Activated CD4-positive, alpha-beta T cell treated with anti-CD3 and anti-CD28 coated beads for 4 hours (primary cell): ENCODE measurements at places on chromosomes 2 and 18.

GRCh38 chr18:55141318-55141717 is 182.1 kb upstream of the CCDC68 start:
- DNase-seq, result no peak

GRCh38 chr18:54358495-54359040 is 862 bp downstream of the C18orf54 start:
- DNase-seq, result no peak

- no peak for DNase-seq
Measured at GRCh38 chr18:6399776-6400175, 14.9 kb downstream of the L3MBTL4 start.

GRCh38 chr18:27769152-27769551 is 407.8 kb downstream of the CDH2 start:
- DNase-seq, result no peak

DNA sequence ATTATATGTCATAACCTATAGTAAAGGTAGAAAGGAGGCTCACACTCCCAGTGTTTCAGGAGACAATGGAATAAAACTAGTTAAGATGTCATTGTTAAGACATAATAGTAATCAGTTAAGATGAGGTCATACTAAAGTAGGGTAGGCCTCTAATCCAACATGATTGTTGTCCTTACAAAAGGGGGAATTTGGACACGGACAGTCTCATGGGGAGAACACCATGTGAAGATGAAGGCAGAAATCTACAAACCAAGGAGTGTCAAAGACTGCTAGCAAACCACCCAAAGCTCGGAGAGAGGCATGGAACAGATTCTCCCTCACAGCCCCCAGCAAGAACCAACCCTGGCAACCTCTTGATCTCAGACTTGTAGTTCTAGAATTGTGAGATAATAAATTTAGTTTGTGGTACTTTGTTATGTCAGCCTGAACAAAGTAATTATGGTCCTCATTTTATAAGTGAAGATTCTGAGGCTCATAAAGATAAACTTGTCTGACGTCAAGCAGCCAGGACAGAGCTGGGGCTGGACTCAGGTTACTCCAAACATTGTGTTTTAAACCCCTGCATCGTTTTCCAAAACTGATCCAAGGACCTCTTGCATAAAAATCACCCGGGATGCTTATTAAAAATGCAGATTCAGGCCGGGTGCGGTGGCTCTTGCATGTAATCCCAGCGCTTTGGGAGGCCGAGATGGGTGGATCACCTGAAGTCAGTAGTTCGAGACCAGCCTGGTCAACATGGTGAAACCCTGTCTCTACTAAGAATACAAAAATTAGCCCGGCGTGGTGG is 47.8 kb downstream of the CCDC195 start:
- no peak for DNase-seq

- no peak for DNase-seq
Measured at GRCh38 chr2:130915595-130916437, 79.1 kb downstream of the ARHGEF4 start.

GRCh38 chr2:222307978-222308730 is 9.4 kb upstream of the PAX3 start:
- DNase-seq, result no peak

- no peak for DNase-seq
Measured at GRCh38 chr2:38765149-38765548, 12.9 kb upstream of the GEMIN6 start.

DNA sequence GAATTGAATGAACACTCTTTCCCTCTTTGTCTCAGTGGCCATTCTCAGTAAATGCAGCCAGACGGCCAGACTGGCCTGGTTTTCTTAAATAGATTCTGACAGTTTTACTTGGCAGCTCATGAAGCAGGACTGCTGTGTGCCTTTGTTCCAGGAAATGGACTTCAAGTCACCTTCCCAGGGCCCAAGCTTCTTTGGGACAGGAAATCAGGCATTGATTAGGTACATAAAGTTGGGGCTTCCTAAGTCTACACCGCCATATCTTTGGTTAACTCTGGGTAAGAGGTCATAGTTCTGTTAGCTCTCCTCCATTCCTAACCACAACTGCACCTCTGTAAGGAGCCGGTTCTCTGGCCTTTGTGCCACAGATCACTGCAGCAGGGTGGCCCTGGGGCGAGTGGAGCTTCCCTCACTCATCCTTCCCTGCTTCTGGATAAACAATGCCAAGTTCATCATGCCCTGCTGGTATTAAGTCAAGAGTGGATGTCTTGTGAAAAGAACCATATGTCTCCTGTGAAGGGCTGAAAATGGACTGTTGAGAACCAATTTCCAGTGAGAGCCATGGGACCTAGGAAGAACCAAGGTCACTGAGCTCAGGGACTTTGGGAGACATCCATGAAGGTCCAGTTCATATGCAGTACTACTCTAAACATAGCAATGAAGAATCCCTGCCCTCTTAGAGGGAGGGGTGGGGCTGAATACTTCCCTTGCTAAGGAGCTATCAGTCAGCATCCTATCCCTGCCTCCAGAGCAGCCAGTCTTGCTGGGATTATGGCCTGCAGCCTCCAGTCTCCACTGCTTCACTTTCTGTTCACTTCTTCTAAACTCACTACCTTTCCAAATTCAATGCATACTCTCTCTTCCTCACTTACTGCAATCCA is 122.6 kb upstream of the XPO1 start:
- no peak for DNase-seq

DNA sequence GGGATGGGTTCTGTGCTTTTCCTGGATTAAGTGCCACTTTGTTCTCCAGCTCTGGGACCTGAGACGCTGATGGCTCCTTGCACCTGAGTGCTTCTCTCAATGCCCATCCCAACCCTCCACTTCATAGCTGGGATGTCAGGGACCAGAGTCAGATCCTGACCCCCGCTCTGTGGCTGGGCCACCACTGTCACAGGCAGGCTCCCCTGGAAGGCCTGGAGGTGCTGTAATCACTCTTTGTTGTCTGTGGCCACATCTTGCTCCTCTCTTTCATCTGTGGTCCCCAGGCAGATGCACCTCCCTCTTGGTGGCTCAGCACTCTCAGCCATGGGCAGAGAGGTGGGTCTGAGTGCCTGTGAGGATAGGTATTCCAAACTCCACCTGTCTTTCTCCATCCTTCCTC is 62.4 kb downstream of the CAPN13 start:
- DNase-seq, result no peak

DNA sequence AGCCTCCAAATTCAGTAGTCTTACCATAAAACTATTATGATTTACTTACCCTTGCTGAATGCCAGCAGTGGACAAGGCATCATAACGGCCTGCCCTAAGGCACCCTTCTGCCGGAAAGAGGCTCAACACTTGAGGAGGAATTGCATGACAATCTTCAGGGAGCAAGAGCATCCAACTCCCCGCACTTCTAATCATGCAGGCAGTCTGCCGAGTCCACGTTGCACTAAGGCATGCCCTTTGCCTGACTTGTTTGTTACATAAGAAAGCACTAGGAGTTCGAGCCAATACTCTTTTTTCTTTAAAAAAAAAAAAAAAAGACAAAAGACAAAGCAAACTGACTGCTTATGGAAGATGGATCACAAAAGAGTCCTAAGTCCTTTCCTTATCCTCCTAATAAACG is 17.9 kb upstream of the SPTBN1 start:
- DNase-seq, result no peak

DNA sequence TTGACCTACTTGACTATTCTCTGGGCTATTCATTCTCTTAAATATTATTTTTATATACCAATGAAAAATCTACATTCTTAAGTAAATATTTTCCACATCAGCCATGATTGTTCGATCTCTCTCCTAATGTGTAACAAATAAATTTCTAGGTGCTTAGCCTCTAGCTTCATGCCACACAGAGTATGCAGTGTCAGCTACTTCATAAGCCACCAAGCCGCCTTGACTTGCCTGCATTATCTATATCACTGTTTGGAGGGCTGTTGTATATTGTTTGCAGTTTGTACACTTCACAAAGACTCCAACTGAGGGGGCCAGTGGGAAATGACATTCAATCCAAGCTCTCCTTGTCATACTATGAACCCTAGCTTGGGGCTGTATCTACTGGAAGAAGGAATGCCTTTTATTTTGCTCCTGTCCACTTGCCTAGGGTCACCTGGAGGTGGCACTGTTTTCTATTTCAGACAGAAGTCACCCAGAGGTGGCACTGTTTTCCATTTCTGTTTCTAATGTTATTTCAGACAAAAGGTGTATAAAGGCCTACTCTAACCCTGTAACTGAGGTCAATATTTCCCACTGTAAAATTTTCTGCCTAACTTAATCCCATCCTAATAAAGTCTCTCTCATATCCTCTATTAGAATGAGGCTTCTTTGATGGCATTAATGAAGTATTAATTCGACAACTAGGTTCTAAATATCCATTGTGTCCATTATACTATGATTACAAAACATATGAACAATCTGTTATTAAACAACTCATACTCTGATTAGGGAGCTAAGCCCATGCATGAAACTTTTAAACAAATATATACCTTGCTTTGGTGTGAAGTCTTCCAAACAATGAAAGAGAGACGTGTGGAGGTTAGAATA is 36.4 kb downstream of the COL5A2 start:
- DNase-seq, result peak; percentile 14

- no peak for DNase-seq
Measured at GRCh38 chr2:209331291-209331844, 92.5 kb upstream of the MAP2 start.

DNA sequence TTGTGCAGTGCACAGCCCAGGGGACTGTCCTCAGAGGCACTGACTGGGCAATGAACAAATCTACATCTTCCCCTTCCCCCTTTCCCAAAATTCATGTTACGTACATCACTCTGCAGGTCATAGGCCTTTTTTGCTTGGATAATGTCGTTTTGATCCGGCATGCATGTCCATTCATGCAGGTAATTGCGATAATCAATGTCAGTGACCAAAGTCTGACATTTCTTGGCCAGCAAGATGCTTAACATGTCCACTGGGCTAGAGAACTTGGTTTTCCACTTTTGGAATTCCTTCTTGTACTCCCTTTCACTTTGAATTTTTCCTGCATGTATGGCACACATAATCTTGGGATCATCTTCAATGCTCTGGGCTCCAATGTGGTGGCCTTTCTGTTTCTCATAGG is 124.6 kb downstream of the NEB start:
- no peak for DNase-seq

- no peak for DNase-seq
Measured at GRCh38 chr2:11177871-11178690, 22.8 kb downstream of the SLC66A3 start.

GRCh38 chr2:119264781-119265692 is 41.4 kb downstream of the STEAP3 start:
- DNase-seq, result peak; percentile 9

GRCh38 chr2:166134252-166135151 is 6.7 kb upstream of the SCN1A start:
- DNase-seq, result no peak

- DNase-seq, result no peak
Measured at GRCh38 chr2:184654945-184655344, 56.6 kb downstream of the ZNF804A start.

DNA sequence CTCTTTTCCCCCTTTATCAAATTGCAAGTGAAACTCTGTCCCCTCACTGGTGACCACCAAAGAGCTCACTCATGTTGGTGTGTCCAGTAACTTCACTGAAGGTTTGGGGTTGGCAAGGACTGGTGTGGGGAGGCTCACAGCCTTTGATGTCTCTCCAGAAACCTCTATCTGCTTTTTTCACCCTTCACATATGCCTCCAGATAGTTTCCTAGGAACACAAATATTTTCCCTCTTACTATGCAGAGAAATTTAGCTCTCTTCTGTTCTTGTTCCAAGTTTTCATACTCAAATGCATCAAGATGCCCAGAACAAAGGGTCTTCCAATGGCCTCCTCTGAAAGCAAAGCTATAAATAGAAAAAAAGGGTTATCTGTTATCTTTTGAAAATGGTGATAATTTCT is 20.7 kb downstream of the DTNA start:
- DNase-seq, result no peak

GRCh38 chr18:79393635-79394533 is 1.8 kb upstream of the NFATC1 start:
- DNase-seq, result no peak

GRCh38 chr2:214504599-214505376 is 93.9 kb downstream of the VWC2L start:
- DNase-seq, result no peak

DNA sequence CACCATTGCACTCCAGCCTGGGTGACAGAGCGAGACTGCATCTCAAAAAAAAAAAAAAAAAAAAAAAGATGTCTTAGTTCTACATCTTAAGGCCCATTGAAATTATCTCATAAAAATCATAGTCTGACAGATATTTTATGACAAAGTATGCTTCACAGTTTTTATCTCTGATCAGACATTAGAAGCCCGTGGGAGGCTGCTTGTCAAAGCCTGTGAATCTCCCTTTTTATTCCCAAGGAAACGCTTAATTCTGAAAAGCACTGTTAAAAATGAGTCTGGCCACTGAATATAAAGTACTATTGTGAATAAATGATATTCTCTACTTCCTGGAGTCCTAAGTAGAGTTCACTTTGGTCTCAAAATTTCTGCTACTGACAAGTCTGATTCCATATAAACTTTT is 71.1 kb downstream of the ZDBF2 start:
- DNase-seq, result no peak

DNA sequence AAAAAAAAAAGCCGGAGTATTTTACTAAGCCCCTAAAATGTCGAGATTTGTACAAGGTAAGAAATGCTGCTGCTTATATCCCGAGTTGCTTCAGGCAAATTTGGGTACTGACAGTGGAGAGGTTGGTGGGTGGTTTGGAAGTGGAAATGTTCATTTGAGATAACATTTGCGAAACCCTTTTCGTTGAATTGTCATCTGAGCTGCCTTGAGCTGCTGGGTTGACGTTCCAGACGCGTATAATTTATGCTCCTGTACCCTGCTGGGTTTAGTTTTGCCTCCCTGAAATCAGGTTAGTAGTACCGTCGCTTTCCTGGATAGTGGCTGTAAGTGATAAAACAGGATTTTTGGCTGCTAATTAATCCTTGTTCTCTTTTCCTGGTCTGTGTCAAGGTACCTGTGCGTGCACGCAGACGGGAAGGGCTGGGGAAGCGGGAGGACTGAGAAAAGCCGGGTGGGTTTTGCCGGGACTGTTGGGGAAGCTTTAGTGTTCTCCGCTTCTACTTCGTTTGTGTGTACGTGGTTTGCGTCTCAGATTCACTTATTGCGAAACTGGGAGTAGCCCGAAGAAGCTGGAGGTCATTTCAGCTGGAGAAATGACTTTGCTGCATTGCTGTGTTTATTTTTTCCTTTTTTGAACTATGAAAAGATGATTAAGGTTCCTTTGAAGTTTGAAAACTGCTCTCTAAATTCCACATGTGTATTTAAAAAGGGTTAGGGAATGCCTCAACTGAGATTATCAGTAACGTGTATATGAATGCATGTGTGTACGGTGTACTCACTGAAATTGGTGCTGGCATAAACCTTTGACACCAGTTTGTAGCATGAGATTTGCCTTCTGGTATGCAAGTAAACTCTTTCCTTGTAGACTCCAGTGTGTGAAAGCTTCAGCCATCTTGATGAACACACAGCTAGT is 709 bp downstream of the UGP2 start:
- no peak for DNase-seq

GRCh38 chr2:112757265-112757664 is 7.1 kb downstream of the CKAP2L start:
- DNase-seq, result no peak

GRCh38 chr2:183812091-183812490 is 687.8 kb downstream of the NUP35 start:
- DNase-seq, result no peak
